COR-L47 (cell line): ENCODE measurements at places on chromosomes 6 and 20.

DNA sequence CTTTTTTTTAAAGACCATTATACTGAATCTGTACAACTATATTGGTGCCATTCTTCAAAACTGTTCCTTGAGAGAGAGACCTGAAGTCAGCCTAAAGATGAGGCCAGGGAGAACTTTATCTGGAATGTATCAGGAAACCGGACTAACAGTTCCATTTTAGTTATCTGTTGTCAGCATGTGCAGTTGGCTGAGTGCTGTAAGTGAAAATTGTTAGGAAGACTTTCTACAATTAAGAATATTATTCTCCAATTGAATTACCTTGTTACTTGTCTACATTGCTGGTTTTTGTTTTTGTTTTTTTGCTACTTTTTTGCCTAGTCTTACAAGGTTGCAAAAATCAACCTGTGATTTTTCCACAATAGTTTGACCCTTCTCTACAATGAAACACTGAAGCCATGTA lies 7.5 kb downstream of the CEP57L1 start:
- DNase-seq, result no peak

- no peak for DNase-seq
Measured at GRCh38 chr20:45469336-45470261, at the start of gene WFDC2. WFDC2 (plus strand) TSS chr20:45469753; CDS start chr20:45469782, 29 bp downstream.

DNA sequence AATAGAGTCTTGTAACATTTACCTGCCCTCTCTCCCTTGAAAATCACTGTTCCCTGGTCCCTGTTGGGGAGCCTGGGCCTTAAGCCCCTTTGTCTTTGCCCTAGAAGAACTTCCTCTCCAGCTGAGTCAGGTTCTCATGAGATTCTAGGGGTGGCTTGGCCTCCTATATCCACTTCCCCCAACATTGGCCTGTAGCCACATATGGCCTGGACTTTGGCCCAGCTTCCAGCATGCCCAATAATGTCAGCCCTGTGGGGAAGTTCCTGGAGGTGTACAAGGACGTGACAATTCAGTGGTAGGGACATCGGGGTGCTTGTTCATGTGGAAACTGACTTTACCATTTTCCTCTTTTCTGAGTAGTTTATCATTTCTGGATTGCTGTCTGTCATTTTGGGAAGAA lies 17.2 kb upstream of the MAS1L start:
- no peak for DNase-seq

GRCh38 chr6:75334266-75335040 lies 49.9 kb upstream of the TMEM30A start:
- DNase-seq, result no peak

- DNase-seq, result no peak
Measured at GRCh38 chr6:91904586-91905164, 1317.8 kb upstream of the MAP3K7 start.

DNA sequence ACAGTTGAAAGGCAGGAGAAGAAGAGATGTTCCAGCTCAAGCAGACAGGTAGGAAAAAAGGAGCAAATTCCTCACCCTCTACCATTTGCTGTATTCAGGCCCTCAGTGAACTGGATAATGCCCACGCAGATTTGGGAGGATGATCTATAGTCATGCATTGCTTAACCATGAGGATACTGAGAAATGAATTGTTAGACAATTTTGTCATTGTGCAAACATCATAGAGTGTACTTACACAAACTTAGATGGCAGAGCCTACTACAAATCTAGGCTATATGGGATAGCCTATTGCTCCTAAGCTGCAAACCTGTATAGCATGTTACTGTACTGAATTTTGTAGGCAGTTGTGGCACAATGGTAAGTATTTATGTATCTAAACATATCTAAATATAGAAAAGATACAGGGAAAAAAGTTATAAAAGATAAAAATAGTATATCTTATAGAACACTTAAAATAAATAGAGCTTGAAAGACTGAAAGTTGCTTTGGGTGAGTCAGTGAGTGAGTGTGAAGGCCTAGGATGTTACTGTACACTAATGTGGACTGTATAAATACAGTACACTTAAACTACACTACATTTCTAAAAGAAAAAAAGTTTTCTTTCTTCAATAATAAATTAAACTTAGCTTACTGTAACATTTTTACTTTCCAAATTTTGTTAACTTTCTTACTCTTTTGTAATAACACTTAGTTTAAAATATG lies 672.3 kb downstream of the UTRN start:
- no peak for DNase-seq

DNA sequence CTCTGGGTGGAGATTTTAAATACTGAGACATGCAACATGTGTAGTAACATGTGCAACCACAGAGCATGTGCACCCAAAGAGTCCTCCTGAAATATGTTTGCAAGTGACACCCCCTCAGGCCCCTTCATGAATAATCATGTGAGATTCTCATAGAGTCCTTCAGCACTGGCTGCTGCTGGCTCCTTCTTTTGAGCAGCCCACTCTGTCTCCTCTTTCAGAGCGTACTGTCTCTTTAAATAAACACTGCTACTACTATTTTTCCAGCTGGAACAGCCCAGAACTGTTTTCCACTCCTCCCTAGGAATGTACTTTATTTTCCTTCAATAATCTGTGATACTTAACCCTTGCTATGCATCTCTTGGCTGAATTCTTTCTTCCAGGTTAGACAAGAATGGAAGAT lies 42.0 kb downstream of the HLA-DRB5 start:
- no peak for DNase-seq

DNA sequence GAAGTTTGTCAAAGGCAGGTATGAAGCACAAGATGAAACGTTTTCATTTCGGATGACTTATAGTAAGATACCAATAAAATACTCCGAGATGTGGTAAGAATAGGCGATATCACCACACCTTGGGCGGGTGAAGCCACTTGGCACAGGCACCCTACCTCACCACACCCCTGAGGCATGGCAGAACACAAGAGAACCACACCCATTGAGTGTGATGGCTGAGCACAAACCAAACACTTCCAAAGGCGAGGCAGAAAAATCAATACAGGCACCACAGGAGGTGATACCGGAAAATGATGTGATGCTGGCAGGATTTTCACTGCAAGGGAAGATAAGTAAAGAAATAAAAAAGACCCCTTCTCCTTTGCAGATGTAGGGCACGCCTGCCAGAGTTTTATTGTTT lies 332.9 kb upstream of the PRDM1 start:
- peak; percentile 85 for DNase-seq

- DNase-seq, result no peak
Measured at GRCh38 chr20:63043348-63044203, 36.8 kb upstream of the BHLHE23 start.

DNA sequence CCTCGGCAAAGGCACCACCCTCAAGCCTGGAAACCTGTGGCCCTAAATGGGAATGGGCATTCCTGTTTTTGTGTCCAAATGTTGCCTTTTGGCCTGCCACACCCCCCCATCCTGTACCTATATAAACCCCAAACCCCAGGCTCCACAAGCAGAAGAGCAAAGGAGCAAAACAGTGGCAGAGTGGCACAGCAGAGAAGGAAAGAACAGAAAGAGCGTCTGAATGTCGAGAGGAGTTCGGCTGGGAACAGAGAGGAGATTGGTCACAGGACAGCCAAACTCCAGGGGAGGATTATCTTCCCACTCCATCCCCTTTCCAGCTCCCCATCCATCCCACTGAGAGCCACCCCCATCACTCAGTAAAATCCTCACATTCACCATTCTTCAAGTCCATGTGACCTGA lies 58.0 kb upstream of the PREP start:
- no peak for DNase-seq

DNA sequence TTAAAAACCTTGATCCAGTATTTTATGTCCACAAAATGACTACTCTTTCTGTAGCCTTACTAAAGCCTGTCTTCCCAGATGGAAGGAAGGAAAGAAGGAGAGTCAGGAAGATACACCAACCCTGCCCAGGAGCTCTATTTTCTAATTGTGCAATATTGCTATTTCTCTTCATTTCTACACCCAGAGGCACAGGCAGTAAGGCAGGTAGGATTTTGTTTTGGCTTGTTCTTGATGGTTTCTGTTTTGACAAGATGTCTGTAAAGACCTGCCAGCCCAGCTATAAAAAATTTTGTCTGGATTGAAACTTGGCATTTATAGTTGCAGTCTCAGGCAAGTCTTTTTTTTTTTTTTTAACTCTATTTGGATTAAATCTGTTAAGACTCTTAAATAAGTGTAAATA lies 587.5 kb upstream of the ARID1B start:
- DNase-seq, result no peak

GRCh38 chr20:36904690-36905089 lies 28.8 kb downstream of the TLDC2 start:
- no peak for DNase-seq

DNA sequence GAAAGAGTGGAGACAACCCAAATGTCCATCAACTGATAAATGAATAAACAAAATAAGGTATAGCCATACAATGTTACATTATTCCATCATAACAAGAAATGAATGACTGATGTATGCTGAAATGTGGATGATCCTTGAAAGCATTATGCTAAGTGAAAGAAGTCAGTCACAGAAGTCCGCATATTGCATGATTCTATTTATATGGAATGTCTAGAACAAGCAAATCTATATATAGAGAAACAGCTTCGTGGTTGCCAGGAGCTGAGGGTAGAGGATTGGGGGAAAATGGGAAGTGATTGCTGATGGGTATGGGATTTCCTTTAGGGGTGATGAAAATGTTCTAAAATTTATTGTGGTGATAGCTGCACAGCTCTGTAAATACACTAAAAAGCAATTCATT lies 196.8 kb downstream of the ATXN1 start:
- DNase-seq, result no peak

DNA sequence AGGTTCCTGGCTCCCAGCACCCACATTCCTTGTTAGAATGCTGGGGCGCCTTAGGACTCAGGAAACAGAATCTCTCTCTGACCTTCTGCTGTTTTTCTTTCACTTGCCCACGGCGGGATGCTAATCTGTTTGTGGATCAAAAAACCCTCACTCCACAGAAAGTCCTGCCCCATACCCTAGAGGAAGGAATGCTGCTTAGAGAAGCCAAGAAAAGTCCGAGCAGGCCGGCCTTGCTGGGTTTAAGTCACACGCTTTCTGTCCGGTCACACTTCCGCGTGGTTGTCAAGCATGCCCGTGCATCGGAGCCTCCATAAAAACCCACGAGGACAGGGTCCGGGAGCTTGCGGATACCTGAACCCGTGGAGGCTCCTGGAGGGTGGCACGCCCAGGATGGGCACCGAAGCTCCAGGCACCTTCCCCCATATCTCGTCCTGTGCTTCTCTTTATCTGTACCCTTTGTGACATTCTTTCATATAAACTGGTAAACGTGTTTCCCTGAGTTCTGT lies 223.1 kb downstream of the NRN1 start:
- DNase-seq, result no peak

- DNase-seq, result no peak
Measured at GRCh38 chr20:58590679-58591473, 60.2 kb upstream of the STX16 start.

DNA sequence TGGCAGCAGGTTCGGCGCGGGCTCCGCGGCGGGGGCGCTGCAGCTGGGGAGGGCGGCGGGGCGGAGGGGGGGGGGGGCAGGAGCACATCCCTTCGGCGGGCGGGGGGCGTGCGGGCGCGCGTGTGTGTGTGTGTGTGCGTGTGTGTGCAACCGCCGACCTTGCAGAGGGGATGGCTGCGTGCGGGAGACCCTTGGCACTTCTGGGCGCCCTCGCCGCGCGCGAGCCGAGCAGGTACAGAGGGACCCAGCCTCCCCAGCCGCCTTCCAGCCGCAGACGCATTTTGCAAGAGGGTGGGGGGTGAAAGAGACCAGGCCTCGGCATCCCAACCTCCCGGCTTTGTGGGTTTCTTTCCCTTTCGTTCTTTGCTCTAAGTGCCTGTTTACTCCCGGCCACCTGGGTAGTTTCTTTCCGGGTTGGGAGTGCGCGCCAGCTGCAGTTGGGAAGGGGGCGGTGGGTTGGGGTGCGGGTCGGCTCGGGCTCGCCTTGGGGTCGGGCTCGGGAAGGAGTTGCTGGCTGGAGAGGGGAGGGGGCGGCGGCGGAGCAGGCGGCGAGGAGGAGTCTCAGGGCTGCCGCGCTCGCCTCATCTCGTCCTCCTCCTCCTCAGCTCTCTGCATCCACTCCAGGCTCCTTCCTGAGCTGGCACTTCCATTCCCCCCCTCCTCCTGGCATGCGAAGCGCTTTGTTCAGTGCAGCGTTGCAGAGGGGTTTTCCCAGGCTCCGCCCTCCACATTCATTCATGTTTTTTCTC lies 620 bp downstream of the HIVEP1 start:
- peak; percentile 59 for DNase-seq

DNA sequence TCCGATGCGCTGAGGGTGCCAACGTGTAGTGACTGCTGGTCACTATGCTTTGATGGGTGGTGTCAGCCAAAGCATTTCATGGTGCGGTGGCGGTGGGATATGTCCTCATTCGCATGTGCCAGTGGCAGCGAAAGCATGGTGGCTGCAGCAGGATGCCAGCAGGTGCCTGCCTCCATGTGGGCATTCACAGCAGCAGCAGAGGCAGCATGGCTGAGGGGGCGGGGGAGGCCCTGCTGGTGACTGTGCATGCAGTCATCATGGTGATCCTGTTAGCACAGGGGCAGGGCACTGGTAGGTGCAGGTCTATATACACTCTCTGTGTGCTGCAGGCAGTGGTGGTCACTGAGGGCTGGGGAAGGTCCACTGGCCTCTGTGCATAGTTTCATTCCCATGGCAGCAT lies 22.0 kb downstream of the FIG4 start:
- no peak for DNase-seq

- no peak for DNase-seq
Measured at GRCh38 chr6:57195457-57195856, 23.3 kb downstream of the BAG2 start.

- no peak for DNase-seq
Measured at GRCh38 chr6:131862476-131862875, 54.7 kb downstream of the ENPP1 start.

- no peak for DNase-seq
Measured at GRCh38 chr6:4574007-4574406, 202.2 kb upstream of the CDYL start.

DNA sequence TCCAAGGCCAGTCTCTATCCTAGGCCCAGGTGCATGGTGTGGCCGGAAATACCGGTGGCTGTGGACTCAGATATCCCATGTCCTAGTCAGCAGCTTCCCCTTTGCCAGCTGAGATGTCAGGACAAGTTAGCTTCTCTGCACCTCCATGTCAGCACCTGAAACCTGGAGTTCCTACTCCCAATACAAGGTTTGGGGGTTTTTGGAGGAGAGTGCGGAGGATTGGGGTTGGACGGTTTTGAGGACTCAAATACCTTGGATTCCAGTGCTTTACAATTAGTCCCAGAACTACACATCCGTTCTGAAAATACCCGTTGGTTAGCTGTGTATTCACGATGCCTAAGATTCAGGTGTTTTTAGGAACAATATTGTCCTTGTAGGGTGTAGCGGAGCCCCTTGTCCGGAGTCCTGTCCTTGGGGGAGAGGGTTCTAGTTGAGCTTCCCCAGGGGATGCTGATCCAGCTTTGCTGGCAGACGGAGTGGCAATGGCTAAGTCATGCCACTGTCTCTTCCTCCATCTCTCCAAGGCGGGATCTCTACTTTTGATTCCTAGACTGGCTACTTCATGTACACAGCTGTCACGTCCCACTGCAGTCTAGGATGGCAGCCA lies 45.0 kb downstream of the ADNP start:
- DNase-seq, result no peak

- DNase-seq, result no peak
Measured at GRCh38 chr6:126821706-126822105, 296.8 kb upstream of the RSPO3 start.

- DNase-seq, result no peak
Measured at GRCh38 chr20:20549704-20550103, 162.7 kb downstream of the RALGAPA2 start.
